ENCODE measurements at places on chromosomes 1 and 21.

DNA sequence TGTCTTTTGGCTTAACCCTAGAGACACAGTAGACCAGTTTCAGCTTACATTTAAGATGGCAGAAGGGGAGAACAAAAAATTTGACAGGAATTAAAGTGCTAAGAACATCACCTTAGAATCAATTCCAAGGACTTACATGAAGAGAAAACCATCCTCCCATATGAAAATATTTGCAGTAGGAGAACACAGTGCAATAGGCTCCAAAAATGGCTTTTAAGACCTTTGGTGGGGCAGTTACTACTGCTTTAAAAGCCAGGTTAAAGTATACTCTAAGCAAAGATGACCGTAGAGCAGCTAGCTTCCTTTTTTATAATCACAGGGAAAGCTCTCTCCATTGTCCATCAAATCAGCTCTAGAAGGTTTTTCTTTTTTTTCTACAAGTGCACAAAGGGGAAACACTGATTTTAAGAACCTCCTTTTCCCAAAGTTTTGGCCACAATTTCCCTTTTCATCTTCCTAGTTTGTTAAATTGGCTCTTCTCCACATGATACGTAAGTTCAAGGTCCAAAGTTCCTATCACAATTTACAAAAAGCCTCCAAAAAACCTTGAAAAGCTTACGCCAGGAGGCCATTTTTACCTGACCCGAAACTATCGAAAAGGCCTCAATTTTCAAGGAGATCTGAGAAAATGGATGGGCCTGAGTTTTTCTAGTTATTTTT lies 3.3 kb downstream of the TXNIP start:
- no peak for DNase-seq

DNA sequence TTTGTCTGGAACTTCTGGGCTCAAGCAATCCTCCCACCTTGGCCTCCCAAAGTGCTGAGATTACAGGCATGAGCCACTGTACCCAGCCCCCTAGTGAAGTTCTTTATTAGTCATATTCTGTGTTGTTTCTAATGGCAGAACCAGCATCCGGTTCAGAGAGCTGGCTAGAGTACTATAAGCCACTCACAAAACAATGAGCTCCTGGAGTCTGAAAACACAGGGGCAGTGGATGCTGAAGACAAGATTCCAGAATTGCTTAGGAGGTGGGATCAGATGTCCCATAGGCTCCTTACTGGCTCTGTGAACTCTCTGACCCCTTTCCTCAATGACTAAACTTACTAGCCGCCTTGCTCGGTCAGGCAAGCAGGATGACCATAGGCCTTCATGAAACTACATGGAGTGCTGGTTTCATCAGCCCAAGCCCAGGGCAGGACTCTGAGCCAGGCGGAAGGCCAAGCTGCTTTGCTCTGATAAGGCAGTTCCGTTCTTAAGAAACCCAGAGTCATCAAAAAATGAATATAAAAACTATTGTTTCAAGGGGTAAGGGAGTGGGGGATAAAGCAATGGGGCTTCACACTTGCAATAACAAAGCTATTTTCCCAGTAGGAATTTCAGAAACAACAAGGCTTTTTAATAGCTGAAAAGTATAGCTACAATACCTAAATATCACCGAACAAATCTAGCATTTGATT lies 8.1 kb downstream of the MTHFR start:
- DNase-seq: no peak

GRCh38 chr1:84192681-84193080 lies 48.6 kb downstream of the PRKACB start:
- DNase-seq: no peak

DNA sequence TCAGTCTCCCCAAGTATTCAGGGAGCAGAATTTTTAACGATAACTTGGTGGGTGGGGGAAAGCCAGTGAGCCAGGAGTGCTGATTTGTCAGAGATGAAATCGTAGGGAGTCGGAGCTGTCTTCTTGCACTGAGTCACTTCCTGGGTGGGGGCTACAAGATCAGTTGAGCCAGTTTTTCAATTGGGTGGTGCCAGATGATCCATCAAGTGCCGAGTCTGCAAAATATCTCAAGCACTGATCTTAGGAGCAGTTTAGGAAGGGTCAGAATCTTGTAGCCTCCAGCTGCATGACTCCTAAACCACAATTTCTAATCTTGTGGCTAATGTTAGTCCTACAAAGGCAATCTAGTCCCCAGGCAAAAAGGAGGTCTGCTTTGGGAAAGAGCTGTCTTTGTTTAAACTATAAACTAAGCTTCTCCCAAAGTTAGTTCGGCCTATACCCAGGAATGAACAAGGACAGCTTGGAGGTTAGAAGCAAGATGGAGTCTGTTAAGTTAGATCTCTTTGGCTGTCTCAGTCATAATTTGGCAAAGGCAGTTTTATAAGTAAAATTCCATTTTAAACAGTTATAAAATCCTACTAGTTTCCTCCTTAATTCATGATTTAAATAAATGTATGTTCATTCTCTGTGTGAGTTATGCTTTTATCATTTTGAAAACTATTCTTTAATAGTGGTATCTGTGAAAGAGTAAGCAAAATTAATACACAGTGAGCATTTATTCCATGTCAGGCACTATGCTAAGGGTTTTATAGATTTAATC lies 51.7 kb downstream of the SLC16A1 start:
- DNase-seq: no peak

- DNase-seq: no peak
Measured at GRCh38 chr1:212643877-212644276, 35.3 kb downstream of the ATF3 start.

DNA sequence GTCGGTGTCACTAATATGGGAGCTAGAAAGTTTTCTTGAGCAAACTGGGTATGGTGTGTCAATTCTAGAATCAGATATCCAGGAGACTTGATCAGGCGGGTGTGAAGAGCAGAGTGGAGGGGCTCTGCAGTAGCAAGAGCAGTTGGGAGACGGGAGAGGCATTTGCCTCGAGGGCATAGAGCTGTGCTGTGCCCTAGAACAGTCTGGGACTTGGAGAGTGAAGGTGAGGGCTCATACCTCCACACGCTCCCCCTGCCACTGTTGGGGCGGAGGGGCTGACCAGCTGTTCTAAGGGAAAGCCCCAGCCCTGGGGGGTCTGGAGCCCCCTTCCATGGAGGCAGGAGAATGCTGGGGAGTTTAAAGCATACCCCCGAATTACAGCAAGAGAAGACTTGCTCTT lies 33.8 kb downstream of the SIM2 start:
- DNase-seq: no peak

GRCh38 chr1:61124078-61124477 lies 41.7 kb downstream of the NFIA start:
- no peak for DNase-seq

DNA sequence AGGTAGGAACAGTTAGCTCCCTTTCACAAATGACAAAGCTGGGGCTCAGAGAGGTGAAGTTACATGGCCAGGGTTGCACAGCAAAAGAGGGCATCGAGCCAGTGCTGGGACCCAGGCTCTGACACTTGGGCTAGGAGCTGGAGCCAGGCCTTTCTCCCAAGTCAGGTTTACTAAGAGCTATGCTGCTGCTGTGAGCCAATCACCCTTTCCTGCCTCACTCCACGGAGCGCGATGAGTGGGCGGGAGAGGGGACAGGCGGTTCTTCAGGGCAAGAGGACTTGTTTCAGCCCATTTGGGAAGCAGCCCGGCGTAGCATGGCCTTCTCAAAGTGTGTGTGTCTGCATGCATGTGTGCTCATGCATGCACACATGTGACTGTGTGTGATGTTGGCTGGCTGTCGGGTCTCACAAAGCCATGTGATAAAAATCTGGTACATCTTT lies 10.6 kb downstream of the ID3 start:
- DNase-seq: no peak

DNA sequence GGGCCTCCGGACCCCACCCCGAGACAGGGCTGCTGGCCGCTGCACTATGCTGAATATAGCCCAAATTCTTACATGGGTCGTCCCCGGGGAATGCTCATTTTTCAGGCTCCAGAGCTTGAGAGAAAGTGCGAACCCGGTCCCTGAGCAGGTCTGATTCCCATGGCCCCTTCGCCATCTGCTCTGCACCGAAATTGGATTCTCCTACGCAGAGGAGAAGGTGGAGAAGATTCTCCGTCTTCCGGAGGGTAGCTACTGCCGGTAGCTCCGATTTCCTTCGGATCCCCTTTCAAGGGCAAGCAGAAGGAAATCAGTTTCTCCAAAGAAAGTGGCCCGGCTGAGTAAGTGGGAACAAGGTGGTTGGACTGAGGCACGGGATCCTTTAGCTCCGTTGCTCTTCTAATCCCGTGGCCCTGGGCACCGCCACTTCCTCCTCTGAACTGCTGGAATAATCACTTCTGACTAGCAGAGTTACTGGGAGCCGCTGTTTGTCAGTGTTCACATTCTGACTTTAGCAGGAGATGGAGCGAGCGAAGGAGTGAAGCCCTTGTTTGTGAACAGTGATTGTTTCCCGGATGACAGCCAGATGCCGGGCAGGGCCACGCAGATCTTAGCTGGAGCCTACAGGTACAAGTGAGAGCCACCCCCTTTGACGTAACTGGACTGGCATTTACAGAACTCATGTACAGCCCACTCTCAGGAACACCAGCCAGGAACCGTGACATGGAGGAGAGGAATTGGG lies 1.1 kb upstream of the ZNF496 start:
- DNase-seq: no peak

DNA sequence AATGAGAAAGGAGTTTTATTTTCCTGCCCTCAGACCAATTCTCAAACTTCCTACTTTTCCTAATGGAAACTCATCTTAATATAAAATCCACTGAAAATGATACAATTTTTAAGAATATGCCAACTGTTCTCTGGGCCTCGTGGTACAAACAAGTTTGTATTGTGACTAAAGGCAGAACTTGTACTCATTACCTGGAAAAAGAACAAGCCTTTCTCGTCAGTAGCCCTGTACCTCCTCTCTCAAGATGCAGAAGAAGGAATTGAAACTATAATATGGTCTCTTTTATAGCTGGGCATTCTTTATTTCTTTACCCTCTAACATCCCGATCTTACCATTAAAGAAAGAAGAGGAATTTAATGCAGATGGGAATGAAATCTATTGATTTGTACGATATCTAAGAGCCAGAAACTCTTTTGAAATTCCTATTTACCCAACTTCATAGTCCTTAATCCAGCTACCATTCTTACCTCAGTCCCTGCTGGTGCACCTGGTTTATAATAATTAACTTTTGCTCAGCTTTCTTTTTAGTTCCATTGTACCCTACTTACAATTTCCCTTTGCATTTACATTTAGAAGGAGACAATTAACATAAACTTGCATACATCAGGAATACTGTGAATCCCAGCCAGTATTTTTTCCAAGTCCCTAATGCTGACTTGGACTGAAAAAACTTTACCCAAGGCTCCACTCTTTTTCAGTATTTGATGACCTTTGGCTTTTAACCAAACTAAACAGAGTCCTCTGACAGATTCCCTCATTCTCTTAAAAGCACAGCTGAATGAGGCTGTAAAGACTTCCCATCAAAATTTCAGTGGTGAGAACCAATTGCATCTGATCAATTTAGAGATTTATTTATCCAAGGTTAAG lies 1162.4 kb downstream of the BRINP3 start:
- no peak for DNase-seq

- no peak for DNase-seq
Measured at GRCh38 chr21:29520171-29520570, 221.4 kb downstream of the BACH1 start.

DNA sequence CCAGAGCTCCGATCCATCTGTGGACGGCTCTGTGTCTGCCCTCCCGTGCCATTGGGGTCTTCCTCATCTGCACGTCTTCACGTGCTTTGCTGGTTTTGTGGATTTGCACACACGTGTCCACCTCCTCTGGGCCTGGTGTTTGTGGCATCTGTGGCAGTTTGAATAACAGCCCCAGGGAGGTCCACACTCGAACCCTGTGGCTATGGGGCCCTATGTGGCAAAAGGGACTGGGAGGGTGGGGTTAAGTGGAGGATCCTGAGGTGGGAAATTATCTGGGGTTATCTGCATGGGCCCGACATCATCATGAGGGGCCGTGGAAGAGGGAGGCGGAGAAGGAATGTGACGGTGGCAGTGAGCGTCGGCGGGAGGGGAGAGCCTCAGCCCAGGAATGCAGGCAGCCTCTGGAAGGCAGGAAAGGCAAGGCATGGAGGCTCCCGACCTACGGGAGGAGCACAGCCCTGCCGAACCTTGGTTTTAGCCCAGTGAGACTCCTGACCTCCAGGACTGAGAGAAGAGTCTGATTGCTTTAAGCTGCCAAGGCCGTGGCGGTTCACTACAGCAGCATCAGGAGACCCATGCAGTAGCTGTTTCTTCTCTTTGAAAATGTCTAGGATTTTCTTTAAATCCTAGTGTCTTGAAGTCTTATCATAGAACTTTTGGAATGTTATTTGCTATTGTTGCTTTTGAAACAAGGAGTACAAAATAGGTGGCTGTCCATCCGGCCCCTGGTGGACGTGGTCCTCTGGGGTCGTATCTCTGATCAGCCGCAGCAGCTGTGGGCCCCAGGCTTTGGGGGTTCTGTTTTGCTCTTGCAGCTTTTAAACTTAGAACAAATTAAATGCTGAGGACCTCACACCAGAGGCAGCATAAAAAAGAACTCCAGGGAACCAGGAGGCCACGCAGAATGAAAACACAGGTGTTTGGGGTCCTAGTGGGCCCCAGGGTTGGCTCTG lies 40.0 kb upstream of the LRRC3 start:
- DNase-seq: no peak

GRCh38 chr1:119132179-119132578 lies 8.3 kb downstream of the WARS2 start:
- DNase-seq: no peak

- DNase-seq: no peak
Measured at GRCh38 chr21:19343711-19344110, 940.1 kb upstream of the TMPRSS15 start.

- no peak for DNase-seq
Measured at GRCh38 chr1:41810446-41810845, 108.3 kb downstream of the HIVEP3 start.

DNA sequence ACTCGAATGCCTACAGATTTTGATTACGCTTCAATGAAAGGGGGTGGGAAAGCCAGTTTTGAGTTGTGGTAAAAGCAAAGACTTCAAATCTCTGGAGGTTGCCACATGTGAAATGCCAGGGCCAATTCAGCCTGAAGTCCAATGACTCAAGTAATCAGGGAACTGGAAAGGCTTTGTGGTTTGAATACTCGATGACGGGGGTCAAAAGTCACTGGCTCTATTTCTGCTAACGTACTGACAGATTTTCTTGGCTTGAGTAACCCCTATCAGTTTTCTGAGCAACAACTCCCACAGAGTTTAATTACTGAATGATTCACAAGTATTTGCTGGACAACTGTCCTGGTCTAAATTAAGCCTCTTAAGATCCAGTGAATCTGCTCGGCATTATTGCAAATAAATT lies 152.2 kb downstream of the SIPA1L2 start:
- no peak for DNase-seq

GRCh38 chr1:147214842-147215539 lies 10.1 kb downstream of the FMO5 start:
- no peak for DNase-seq

All from omental fat pad (tissue), 4 donors.